ENCODE measurements at places on chromosomes 7 and 10.

DNA sequence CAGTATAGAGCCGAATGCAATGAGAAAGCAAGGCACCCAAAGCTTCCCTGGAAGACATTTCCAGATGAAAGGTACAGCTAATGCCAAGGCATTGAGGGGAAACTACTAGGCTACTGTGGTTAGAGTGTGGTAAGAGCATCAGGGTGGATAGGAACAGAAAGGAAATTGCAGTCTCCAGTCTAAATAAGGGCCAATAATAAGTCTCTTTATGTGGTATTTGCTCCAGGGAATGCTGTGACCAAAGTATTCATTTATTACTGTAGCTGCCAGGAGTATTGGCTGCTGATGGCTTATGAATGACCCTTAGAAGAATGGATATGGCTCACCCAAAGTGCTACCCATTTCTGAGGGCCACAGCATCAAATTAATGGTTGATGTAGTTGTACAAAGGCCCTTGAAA, 30.1 kb upstream of the POT1 start:
- DNase-seq = no peak

GRCh38 chr7:49159536-49159935, 235.2 kb downstream of the CDC14C start:
- no peak for DNase-seq

DNA sequence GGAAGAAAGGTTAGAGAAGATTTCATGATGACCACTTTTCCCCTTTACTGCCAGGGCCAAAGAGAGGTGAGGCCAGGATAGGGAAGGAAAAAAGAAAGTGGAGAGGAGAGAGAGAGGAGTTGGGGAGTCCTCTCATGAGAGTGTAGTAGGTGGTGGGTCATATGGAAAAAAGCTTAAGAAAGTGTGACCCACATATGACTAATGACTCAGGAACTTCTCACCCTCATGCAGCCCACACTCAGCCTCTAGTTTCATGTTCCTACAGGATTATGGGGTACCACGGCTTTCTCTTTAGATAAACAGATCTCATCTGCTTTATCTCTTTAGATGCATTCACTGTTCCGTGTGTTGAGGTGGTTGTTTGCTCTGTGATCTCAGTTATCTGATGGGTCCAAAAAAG, 462.5 kb upstream of the IGFBP3 start:
- DNase-seq = no peak

DNA sequence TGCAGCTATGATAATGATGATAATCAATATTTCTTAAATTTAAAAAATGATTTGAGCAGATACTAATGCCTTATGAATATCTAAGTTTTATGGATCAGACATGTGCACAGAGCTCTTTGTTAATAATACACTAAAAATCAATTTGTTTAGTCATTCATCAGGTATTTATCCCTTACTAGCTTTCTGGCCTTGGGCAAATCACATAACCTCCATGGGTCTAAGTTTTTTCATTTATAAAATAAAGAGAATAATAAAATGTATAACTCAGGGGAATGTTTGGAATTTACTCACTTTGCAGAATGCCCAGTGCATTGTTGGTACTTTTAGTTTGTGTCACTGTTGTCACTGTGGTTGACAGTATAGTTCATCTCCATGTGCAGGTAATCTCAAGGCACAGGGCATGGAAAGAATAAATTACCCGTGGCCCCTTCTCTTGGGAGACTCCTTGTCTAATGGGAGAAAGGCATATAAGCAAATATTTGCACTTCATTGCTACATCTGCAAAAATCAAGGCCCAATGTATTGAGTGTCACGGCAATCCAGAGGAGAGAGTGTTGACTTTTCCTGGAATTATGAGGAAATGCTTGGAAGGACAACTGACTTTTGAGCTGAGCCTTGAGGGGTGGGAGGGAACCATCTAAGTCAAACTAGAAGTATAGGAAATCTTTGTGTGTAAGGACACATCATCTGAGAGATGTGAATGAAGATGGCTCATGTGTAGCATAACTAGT, 64.7 kb upstream of the CTTNBP2 start:
- no peak for DNase-seq

GRCh38 chr10:76643511-76643911, 994.1 kb downstream of the KCNMA1 start:
- DNase-seq = no peak

GRCh38 chr7:104816537-104816936, 197.5 kb upstream of the KMT2E start:
- DNase-seq = no peak

GRCh38 chr10:103747193-103747865, 108.0 kb downstream of the SH3PXD2A start:
- no peak for DNase-seq

DNA sequence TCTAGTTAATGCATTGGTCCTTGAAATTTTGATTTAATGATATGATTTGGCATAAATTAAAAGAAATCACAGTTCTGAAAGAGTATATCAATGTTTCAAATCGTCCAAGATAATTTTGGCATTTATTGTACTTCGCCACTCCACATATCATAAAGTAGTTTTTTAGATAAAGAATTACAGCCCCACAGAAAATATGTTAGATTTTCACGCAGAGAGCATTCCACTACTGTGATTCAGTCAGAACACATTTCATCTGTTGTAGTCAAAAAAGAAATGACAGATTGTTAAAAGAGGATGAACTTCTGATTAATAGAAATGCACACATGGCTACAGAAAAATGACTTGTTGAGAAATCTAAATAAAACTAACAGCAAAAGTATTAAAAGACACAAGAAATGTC, 1063.5 kb upstream of the LRRN3 start:
- no peak for DNase-seq

GRCh38 chr7:25091779-25092178, 33.3 kb downstream of the CYCS start:
- no peak for DNase-seq

- DNase-seq = no peak
Observed at GRCh38 chr7:77320714-77321113, 95.4 kb downstream of the GSAP start.

- no peak for DNase-seq
Observed at GRCh38 chr10:86331861-86332260, 34.7 kb downstream of the GRID1 start.

DNA sequence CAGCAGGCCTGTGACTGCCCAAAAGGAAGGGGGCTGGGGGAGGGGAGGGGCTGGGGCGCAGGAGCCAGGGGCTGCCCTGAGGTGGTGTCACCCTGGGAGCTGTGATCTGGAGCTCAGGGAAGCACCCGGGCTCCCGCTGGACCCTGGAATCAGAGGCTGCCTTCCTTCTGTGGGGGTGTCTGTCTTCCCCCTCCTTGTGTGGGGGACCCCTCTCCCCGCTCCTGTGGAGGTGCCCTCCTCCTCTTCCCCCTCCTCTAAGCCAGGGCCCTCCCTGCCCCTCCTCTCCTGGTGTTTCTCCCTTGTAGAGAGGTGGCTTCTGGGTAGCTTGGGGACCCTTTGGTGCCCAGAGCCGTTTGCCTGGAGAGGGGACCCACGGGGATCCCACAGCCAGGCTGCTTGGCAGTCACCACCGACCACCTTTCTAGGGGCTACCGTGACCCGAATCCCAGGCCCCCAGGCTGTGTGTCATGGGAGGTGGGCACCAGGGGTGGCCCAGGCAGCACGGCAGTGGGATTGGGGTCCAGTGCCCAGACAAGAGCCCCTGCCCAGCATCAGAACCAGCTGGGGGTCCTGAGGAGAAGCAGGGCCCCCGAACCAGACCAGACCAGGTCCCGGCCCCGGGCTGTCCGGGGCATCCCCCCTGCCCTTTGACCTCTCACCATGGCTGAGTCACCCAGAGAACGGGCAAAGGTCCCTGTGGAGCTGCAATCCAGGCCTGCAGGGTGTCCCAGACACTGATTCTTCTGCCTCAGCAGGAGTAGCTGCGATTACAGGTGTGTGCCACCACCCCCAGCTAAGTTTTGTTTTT, 741 bp downstream of the PRAP1 start:
- no peak for DNase-seq

DNA sequence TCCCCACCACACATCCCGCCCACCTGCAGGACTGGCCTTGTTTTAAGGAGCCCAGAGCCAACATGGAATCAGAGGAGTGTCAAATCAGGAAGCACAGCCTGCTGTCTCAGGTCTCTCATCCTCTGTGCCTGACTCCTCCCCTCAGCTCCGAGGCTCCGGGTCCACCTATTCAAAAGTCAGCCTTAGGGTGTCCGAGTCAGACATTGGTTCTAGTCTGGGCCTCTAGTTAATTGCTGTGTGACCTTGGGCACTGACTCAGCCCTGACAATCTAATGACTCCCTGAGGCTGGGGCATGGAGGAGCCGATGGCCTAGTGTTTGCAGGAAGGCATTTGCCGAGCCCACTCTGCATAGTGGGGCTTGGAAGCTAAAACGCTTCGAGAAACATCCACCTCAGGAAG, 223.1 kb upstream of the PPP2R2D start:
- no peak for DNase-seq

DNA sequence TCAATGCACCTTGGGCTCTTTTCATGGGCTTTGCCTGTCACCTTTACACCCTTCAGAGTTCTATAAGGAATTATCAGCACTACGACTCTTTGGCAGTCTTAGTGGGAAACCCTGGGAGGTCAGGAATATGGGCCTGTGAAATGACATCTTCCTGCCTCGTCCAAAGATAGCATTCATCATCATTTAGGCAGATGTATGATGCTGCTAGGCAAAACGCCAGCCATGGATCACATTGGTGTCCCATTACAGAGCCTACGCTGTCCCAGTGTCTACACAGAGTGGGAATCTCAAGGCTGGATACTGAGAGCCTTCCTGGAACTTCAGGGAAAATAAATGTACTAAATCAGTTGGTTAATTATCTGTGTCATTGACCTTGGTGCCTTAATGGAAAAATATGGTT, 259.4 kb upstream of the CELF2 start:
- no peak for DNase-seq

- DNase-seq = no peak
Observed at GRCh38 chr10:108443636-108444035, 1279.1 kb upstream of the SORCS1 start.

- DNase-seq = peak; percentile 37
Observed at GRCh38 chr10:6482737-6483357, 97.2 kb downstream of the PRKCQ start.

Measured in CD4-positive, alpha-beta T cell treated with Interferon alpha-2 for 1 hour (primary cell).